Fibroblast of mammary gland (primary cell): ENCODE measurements at places on chromosomes 1 and 21.
A peak's percentile ranks its signal among the peaks of the same experiment; 100 is the strongest.

DNA sequence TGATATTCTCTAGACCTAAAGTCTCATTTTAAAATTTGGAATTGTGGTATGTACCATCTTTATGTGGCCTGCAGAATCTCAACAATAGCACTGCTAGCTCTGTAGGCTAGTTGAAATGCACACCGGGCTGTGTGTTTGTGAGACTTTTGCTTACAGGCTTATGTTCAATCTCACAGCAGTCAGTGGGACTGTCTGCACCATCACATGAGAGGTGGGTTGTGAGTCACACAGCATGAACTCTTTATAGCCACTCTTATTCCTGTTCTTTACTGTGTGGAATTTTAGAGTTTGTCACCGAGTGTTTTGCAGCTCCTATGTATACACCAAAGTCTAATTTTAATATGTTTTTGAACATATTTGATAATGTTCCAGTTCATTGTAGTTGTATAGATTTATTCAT lies 74.6 kb downstream of the RASAL2 start:
- peak; percentile 74 for DNase-seq

- peak; percentile 48 for DNase-seq
Measured at GRCh38 chr1:158095737-158096335, 84.9 kb upstream of the CD1D start.

GRCh38 chr21:43965911-43966585 lies 46.1 kb upstream of the TRAPPC10 start:
- no peak for DNase-seq

- DNase-seq = no peak
Measured at GRCh38 chr1:213124590-213124989, 73.5 kb downstream of the RPS6KC1 start.

DNA sequence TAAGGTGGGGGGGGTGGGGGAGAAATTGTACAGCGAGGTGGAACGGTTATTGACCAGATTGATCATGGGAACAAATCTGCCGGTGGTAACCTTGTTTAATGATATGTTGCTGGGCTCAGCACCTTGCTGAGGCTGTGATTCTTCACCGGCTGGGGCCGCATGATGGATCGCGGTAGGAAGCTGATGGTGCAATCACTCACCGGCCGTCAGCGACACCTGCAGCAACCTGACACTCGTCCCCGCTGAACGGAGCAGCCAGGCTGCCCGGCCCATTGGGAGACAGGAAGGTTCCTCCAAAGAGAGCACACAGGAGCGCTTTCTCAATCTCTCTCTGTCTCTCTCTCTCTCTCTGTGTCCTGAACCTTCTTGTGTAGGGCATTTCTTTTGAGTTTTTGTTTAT lies 128.5 kb upstream of the RRP15 start:
- no peak for DNase-seq

DNA sequence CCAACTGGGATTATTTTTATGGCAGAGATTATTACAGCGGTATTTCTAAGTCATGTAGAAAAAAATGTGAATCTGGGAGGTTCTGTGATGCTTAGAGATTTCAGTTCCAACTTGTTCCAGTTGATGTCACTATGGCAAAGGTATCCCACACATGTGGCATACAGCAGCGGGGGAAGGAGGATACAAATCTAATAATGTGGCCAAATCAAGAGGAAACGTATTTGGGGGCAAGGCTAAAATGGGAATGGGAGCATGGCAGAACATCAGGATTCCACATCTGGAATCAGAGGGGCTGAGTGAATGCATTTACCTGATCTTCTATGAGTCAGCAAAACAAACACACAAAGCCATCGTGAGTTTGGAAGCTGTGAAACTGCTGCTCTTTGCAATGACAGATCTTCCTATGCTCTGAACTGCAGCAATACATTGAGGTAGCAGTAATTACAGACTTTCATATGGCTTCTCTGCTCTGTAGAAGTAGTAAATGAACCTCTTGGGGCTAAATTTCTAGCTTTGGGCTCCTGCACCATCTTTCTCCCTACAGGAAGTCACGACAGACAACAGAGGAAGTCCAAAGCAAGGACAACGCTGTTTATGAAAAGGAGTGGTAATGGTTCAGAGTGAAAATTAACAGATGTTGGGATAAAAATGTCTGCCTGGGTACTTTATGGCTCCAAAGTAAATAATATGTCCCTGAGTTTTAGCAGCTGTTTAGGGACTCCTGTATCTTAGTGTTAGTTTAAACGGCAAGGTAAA lies 55.5 kb downstream of the GABPA start:
- peak; percentile 38 for DNase-seq

- DNase-seq = peak; percentile 94
Measured at GRCh38 chr1:183604038-183604808, 14.0 kb upstream of the NCF2 start.

DNA sequence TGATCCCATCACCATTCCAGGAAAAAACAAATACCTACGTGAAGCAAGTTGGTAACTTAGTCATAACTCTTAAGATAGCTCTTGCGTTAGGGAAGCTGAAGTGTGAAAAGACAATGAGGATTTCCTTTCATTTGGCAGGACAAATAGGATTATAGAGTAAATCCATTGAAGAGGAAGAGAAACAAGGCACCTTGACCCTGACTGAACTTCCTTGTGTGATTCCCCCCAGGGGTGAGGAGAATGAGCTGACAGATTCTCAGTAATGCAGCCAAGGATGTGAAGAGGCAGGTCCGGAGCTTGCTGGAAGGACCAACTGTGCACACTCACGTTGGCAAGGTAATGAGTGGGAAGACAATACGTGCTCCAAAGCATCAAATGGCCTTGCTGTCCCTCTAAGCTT lies 55.0 kb upstream of the HMCN1 start:
- DNase-seq = no peak

GRCh38 chr1:28144203-28145135 lies 32.0 kb downstream of the PTAFR start:
- peak; percentile 73 for DNase-seq

GRCh38 chr1:168223681-168224540 lies 1.9 kb upstream of the SFT2D2 start:
- peak; percentile 47 for DNase-seq

GRCh38 chr1:51792864-51793263 lies 85.7 kb downstream of the NRDC start:
- peak; percentile 86 for DNase-seq

DNA sequence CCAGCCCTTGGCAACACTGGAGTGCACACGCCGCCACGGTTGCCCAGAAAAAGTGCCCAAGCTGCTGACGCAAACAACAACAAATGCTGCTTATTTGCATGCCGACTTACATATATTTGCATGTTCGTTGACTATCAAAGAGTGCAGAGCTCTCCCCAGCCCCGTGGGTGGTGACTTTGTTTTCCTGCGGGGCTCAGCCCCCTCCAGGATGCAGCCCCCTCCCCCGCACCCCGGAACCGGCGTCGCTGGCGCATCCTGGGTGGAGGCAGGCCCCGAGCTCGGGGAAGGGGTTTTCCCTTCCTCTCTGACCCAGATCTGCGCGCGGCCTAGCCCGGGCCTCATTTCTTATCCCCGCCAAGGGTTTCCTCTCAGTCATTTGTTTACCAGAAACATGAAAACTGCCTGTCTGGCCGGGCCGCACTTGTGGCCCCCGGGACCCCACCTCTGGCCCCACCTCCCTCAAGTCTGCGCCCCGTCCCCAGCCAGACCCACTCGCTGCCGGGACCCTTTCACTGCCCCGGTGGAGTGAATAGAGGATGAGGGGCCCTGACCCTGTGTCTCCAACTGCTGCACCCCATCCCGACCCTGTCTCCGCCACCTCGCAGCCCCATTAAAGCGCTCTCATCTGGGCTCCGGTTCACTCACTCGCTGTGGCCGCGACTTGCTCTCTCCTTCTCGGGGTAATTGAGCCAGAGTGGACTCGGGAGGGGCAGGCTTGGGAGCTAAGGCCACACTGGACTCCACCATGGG lies 5.5 kb downstream of the TNFRSF25 start:
- no peak for DNase-seq

DNA sequence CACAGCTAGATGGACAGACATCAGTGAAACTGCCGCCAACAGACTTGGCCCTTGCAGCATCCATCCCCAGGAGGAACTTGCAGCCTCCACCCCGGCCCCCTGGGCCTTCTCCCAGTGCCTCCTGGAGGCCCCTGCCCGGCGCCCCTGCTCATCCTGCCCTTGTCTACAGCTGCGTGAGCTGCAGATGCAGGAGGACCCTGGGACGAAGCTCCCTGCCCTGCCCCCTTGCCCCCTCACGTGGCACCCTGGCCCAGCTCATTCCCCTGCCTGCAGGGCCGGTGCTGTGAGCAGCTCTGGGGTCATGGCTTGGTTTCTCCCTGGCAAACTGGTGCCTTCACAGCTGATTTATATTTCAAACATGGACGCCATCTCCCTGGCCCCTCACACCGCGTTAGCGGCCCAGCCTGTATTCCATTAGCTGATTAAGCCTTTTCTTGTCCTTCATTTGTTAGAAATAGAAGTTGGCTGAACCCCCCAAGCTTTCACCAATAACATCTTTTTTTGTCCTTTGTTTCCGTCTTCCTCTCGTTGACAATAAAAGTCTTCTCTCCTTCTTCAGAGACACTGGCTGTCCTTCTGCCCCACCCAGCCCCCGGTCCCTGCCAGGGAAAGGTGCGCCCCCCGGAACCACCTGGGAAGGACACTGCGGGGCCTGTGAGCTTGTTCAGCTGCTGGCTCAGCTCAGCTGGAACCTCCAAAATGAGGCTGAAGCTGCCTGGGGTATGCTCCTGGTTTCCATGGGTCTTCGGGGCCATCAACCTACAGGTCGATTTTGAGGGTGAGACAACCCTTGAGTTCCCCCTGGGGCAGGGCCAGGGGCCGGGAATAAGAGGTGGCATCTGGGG lies 34.0 kb upstream of the SLC19A1 start:
- DNase-seq = no peak

DNA sequence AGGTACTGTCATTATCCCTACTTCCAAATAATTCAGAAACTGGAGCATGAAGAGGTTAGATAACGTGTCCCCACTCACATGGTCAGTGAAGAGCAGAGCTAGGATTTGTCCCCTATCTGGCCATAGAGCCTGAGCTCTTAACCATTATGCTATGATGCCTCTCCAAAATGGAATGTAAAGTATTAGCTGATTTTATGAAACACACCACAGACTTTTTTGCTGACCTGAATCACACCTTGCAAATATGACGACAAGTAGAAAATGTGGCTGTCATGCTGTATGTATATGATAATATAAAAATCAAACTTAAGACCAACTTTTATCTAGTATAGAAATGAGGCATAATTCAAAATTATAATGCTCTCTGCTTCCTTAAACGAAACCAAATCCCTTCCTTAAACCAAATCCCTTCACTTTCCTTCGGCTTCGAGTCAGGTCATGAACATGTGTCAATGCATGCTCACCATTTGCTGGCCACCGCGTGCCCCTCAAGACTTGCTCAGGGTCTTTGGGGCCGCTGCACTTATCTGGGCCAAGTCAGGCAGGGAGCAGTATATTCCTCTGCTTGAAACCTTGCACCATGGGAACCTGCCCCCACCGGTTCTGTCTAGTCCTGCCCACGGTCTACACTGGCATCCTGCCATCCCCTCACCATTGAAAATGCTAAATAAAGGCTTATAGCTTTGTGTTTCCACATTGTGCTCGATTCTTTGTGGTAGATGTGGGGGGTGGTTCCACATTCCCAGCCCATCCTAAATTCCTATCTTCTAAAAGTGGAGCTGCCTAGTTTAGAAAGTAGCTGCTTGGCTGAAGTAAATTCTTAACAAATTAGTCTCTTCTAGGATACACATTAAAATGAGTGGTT lies 1.6 kb upstream of the TMCC2 start:
- DNase-seq = no peak

- no peak for DNase-seq
Measured at GRCh38 chr1:15884477-15884876, 37.0 kb downstream of the SPEN start.

DNA sequence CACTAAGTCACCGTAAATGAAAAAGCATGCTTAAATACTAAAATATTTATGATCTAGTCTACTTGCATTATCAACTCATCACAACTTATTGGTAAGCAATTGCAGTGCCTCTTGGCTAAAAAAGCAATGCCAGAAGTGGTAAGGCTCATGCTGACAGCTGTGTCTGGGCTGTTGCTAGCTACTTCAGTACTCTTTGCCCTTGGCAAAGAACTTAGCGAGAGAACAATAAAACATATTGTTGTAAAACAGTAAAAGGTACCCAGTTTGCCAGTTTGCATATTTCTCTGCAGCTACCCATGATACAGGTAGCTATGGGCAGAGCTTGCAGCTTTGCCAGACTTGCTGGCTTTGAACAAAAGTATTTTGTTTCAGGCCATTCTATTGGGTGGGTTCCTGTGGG lies 73.1 kb downstream of the ATP6V1G3 start:
- no peak for DNase-seq

- peak; percentile 42 for DNase-seq
Measured at GRCh38 chr1:221794079-221794670, 52.3 kb upstream of the DUSP10 start.

- no peak for DNase-seq
Measured at GRCh38 chr1:157438613-157439012, 113.7 kb downstream of the FCRL5 start.

DNA sequence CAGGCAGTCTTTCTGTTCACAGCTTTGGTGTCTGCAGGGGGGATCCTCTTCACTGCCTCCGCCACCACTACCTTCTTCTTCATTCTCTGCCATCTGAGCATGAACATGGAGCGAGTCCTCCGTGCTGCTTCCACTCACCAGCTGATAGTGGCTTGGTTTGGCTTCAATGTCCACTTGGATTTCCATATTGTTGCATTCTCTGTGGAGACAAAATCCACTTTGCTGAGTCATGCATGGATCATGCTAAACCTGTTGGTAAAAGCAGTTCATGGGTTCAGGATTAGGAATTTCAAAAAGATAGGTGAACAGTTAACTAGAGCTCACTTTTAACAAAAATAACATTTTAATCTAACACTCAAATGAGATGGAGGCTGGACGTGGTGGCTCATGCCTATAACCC lies 27.5 kb downstream of the RNF19B start:
- DNase-seq = no peak

DNA sequence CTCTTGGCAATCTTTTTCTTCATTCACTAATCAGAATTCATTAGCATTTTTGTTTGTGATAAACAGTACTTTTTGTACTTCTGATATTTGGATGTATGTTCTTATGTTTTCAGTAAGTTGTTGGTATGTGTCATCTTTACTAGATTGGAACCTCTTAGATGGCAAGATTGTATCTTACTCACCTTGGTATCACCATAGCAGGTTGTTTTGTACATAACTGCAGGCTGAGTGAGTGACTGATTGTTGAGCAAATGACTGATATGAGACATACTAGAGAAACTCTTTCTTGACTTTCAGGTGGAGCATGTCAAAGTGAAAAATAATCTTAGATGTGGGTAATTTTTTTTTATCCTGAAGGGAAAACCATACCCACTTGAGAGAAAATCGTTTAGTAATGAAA lies 173.7 kb downstream of the CLEC20A start:
- DNase-seq = no peak

DNA sequence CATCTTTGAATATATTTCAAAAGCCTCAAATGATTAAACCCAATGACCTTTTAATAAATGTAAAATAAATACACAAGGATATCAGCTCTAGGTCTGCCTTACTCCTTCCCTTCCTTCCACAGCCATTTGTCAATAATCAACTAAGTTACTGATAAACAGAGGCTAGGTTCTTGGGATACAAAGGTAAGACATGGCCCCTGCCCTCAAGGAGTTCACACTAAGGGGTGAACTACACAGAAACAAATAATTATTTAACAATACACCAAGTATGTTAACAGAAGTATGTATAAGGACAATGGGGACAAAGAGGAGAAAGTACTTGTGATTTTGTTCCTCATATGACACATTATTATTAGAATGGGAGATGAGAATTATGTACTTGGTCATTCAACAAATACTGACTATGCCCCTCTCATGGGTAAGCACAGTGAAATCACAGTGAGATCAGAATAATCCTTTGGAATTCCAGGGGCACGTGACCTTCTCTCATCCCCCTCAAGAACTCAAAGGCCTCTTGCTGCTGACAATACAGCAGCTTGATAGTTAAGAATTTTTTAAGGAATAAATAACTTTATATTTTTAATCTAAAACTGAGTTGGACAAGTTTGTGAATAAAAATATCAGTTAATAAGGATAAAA lies 40.2 kb downstream of the ATP1B1 start:
- DNase-seq = no peak
